ENCODE measurements at places on chromosomes 5 and 9.
A peak's percentile ranks its signal among the peaks of the same experiment; 100 is the strongest.

DNA sequence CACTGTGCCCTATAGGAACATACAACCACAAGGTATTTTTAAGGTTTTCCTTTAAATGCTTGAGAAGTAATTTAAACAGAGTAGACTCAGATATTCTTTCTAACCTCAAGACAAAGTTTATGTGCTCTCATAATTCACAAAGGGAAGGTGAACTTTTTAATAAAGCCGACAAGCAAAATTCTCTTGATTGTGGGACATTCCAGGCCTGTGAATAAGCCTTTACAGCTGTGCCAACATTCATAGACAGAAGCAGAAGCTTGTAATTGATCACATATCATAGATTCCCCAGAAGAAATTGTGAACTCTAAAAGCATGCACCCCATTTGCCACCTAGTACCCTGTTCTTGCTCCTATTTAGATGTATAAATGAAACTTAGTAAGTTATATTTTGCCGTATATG lies 1107.8 kb upstream of the SEMA6A start:
- no peak for DNase-seq

DNA sequence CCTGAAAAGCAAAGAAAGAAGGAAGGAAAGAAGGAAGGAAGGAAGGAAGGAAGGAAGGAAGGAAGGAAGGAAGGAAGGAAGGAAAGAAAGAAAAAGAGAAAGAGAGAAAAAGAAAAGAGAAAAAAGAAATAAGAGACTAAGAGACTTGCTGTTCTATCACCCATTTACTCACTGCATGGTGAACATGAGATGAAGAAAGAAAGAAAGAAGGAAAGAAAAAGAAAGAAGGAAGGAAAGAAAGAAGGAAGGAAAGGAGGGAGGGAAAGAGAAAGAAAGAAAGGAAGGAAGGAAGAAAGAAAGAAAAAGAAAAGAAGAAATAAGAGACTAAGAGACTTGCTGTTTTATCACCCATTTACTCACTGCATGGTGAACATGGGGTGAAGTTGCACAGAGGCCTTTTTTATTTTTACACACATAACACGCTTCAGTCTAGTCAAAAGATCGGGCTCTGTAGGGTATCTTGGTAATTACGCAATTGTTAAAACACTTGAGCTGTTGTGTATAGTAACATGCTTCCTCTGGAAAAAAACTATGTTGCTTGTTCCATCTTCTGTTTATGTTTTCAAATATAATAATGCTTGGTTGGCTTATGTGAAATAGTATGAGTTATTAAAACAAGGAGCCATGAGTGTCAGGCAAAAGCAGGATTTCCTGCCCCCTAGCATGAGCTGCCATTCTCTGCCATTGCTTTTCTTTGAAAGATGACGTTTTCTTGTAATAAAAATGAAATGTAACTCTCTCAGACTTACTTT lies 119.3 kb upstream of the ZNF608 start:
- no peak for DNase-seq

DNA sequence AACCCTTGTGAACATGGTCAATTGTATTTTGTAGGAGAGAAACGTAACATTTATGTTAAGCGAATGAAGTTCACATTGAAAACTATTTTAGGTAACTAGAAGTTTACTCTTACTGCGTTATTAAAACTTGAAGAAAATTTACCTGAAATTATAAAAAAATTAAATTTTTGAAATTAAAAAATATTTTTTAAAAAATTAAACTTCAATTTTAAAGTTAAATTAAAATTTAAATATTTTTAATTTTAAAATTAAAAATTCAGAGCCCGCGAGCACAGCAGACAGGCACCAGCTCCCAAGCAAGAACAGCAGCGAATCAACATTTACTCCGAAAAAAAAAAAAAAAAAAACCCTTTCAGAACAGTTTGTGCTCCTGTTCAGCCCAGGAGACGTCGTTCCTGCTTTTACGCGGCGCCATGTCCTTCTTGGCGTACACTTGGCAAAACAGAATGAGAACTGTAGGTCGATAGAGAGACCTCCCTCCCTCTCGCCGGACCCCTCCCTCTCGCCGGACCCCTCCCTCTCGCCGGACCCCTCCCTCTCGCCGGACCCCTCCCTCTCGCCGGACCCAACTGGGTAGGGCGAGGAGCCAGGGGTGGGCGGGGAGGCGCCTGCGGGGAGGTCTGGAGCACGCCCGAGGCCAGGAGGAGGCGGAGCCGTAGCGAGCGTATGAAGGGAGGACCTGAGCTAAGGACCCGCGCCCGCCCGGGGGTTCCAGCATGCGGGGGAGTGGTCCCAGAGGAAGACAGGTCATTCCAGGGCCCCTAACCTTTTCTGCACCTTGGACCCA lies 235.8 kb downstream of the ROR2 start:
- peak; percentile 73 for DNase-seq

GRCh38 chr5:14142202-14142826 lies 828 bp upstream of the TRIO start:
- no peak for DNase-seq

GRCh38 chr5:159533197-159533596 lies 202.9 kb upstream of the IL12B start:
- no peak for DNase-seq
